GM23248 (cell line): ENCODE measurements at places on chromosomes 3 and 15. TPM values are rescaled to one million over a fixed set of nuclear protein-coding genes. Genes with fewer than 3 reads are reported as not detected.

Gene SERINC4
- polyA plus RNA-seq: not detected in 2 replicates

Gene ROPN1
- not detected in 2 replicates for polyA plus RNA-seq

Gene MAN2C1
- polyA plus RNA-seq: 47.6 and 53.0 TPM in 2 replicates

Gene CACNA2D2
- not detected in 2 replicates for polyA plus RNA-seq

Gene RLBP1
- not detected in 2 replicates for polyA plus RNA-seq

Gene ZNF148
- 46.8 and 50.3 TPM in 2 replicates for polyA plus RNA-seq

Gene EXOG
- polyA plus RNA-seq: 8.2 and 9.0 TPM in 2 replicates

Gene WWTR1
- 75.7 and 78.2 TPM in 2 replicates for polyA plus RNA-seq

Gene ROBO1
- 17.9 and 18.8 TPM in 2 replicates for polyA plus RNA-seq

Gene MESD
- 35.5 and 37.8 TPM in 2 replicates for polyA plus RNA-seq

Gene OR5K2
- not detected in 2 replicates for polyA plus RNA-seq

Gene NRROS
- not detected in 2 replicates for polyA plus RNA-seq

DNA sequence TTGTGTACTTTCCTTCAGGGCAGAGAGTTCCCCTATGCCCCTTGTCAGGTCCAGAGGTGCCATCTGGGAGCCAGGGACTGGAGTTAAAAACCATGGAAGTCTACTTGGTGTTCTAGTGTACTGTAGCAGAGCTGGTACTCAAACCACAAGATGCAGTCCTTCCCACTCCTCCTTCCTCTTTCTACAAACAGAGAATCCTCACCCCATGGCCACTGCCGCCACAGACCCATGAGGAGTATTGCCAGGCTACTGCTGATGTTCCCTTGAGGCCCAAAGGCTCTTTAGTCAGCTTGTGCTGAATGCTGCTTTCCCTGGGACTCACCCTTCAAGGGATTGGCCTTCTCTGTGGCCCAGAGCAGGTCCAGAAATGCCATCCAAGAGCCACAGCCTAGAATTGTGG, 229.2 kb upstream of the ZPLD1 start:
- no peak overlapping the region for H3K27ac ChIP-seq
- DNase-seq: no peak
- H3K4me3 ChIP-seq: no peak overlapping the region

GRCh38 chr3:10380906-10381305, 60.0 kb upstream of the SEC13 start:
- H3K27ac ChIP-seq: no peak overlapping the region
- H3K4me1 ChIP-seq: 0 out of 2 replicates have a peak, but pooled peaks cover 6% of the 10 kb centered on the region
- DNase-seq: peak; percentile 77
- 0 out of 2 replicates have a peak, but pooled peaks cover 9% of the 10 kb centered on the region for H3K27me3 ChIP-seq
- no peak overlapping the region for H3K4me3 ChIP-seq
- H3K36me3 ChIP-seq: no peaks in the 10 kb centered on the region

GRCh38 chr3:176075491-176075890, 1121.8 kb downstream of the TBL1XR1 start:
- DNase-seq: no peak
- H3K36me3 ChIP-seq: no peaks in the 10 kb centered on the region
- H3K4me1 ChIP-seq: peaks cover 8% of the 10 kb centered on the region; the same call in 1 of the 2 replicates
- H3K4me3 ChIP-seq: no peak overlapping the region
- no peak overlapping the region for H3K27ac ChIP-seq

DNA sequence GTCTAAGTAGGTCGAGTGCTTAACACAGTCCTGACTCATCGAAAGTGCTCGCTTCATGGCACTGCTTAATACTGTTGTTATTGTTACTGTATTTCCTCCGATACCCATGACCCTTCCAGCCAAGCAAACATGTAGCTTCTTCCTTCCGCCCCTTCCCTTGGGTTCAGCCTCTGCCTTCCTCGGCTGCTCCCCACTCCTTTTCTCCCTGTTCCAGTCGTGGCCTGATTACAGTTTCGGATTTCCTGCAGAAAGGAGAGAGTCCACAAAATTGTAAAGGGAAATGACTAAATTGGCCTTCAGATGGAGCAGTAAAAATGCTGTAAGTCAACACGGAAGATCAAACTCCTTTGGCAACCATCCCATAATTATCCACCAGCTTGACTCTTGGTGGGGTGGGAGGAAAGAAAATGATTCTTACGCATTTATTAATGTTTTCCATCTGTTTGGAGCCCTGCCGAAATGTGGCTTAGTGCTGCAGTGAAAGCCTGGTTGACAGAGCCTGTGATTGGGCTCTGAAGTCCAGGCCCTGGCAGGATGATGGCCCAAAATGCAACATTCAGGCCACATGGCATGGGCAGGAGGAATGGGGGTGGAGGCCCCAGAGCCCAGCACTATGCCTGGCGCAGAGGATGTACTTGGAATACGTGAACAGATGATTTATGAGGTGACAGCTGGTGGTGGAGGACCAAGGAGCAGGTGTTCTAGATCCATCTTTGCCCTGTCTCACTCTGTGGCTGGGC, 37.6 kb downstream of the FAM3D start:
- H3K27ac ChIP-seq: peak overlapping the region; percentile 77
- H3K36me3 ChIP-seq: no peaks in the 10 kb centered on the region
- peak; percentile 97 for DNase-seq
- H3K4me1 ChIP-seq: peaks cover 20% of the 10 kb centered on the region
- peak overlapping the region; percentile 56 for H3K4me3 ChIP-seq

DNA sequence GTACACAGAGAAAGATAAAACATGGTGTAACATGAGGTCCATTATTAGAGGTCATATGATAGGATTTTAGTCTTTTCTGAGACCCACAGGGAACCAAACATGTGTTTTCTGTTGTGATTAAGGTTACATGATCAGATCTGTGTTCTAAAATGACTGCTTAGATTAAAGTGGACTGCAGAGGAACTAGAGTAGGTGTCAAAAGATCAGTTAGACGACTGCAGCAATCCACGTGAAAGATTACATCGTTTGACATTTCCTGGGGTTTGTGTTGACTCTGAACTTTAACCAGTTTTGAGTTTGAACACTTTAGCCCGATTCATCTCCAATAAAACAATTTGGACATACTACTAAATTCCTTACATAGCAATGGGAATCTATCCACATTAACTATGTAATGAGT, 5.1 kb downstream of the MIX23 start:
- no peaks in the 10 kb centered on the region for H3K27me3 ChIP-seq
- no peak for DNase-seq
- H3K4me1 ChIP-seq: 0 out of 2 replicates have a peak, but pooled peaks cover 5% of the 10 kb centered on the region
- H3K4me3 ChIP-seq: no peak overlapping the region
- H3K36me3 ChIP-seq: no peaks in the 10 kb centered on the region

DNA sequence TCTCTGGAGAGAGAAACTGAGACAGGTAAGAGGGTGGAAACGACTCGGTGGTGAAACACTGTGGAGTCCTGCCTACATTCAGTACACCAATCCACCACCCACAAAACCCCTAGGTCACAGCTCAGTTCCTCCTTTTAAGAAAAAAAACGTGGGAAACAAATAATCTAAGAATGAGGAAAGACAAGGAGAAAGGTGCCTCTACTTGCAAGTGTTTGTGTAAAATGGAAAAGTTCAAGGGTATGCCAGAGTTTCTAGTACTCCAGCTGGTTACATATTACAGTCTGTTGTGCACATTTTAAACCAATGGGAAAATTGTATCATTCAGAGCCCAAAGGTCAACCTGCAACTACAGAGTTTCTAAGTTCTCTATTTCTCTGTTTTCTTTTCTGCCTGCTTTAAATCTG, 32.2 kb downstream of the HGD start:
- H3K4me1 ChIP-seq: peaks cover 25% of the 10 kb centered on the region
- H3K36me3 ChIP-seq: no peaks in the 10 kb centered on the region
- DNase-seq: no peak
- no peaks in the 10 kb centered on the region for H3K27me3 ChIP-seq
- H3K27ac ChIP-seq: no peak overlapping the region
- H3K4me3 ChIP-seq: no peak overlapping the region

GRCh38 chr15:48983300-48983699, 19.6 kb upstream of the SHC4 start:
- no peak overlapping the region for H3K4me3 ChIP-seq
- H3K4me1 ChIP-seq: peaks cover 20% of the 10 kb centered on the region
- no peak for DNase-seq

GRCh38 chr15:63603516-63603915, 6.3 kb downstream of the FBXL22 start:
- H3K4me1 ChIP-seq: peaks cover 11% of the 10 kb centered on the region
- no peak overlapping the region for H3K4me3 ChIP-seq
- no peak overlapping the region for H3K27ac ChIP-seq
- DNase-seq: no peak
- H3K27me3 ChIP-seq: no peaks in the 10 kb centered on the region

DNA sequence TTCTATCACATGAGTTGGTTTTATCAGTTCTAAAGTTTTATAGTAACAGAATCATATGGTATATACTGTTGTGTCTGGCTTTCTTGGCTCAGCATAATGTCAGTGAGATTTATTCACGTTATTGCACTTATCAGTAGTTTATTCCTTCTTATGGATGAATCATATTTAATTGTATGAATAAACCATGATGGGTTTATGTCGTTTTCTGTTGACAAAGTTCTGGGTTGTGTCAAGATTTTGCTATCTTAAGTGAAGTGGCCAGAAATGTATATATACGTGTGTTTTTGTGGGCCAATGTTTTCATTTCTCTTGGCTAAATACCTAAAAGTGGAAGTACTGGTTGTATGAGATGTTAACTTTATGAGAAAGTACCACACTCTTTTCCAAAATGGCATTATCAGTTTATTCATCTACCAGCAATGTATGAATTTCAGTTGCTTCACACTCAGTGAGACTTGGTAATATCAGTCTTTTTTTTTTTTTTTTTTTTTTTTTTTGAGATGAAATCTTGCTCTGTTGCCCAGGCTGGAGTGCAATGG, 112.4 kb upstream of the DCBLD2 start:
- H3K4me1 ChIP-seq: no peaks in the 10 kb centered on the region
- no peaks in the 10 kb centered on the region for H3K27me3 ChIP-seq
- no peak for DNase-seq

DNA sequence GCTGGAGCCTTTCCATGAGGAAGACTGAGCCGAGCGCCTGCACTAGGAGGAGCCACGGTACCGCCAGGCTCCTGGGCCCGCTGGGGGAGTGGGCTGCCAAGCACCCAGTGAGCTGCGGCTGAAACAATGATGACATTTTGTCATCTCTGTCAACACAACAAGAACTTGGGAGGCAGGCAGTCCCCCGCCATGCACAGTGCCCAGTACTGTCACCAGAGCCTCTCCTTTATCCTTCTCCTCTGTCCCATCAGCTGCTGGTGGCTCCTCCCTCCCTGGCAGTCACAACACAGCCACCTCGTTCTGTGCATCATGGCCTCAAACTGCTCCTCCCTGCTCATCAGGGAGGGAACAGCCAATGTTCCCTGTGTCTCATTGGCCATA, 34.0 kb upstream of the PCSK6 start:
- no peak for DNase-seq
- no peaks in the 10 kb centered on the region for H3K4me1 ChIP-seq
- H3K27ac ChIP-seq: no peak overlapping the region
- peaks cover 23% of the 10 kb centered on the region; the same call in 1 of the 2 replicates for H3K27me3 ChIP-seq
- H3K36me3 ChIP-seq: no peaks in the 10 kb centered on the region

GRCh38 chr15:88990185-88990679, 77.1 kb upstream of the MFGE8 start:
- 0 out of 2 replicates have a peak, but pooled peaks cover 2% of the 10 kb centered on the region for H3K27me3 ChIP-seq
- no peak for DNase-seq
- peak overlapping the region; percentile 49 for H3K27ac ChIP-seq
- no peaks in the 10 kb centered on the region for H3K36me3 ChIP-seq
- peak overlapping the region; percentile 45 for H3K4me3 ChIP-seq
- peaks cover 41% of the 10 kb centered on the region for H3K4me1 ChIP-seq

DNA sequence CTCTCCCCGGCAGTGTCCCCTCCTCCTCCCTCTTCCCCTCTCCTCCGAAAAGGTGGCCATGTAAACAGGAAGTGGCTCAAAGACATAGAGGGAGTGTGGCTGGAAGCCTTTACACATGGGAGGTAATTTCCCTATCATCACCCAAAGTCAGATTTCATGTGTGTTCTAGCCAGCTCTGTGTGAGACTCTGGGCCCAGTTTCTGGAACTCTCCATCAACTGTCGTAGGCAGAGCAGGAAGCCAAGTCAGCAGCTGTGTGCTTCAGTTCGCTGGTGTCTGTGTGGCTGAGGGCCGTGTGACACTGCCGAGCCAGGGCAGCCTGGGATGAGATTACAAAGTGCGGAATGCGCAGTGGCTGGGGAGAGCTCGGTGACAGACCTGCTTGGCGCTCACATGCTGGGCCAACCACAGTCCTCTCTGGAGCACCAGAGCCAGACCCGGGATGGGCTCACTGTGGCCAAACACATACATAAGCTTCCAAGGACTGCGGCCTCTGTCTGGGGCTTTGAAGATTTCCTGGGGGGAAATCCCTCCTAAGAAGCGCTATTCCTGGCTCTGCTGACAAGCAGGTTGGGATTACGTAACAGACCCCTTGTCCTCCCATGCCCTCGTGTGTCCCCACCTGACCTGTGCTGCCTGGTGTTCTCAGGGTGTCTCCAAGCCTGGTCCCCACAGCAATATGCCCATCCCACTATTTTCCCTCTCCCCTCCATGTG, 50.7 kb downstream of the UMPS start:
- peak overlapping the region; percentile 15; the same call in 1 of the 2 replicates for H3K4me3 ChIP-seq
- H3K27me3 ChIP-seq: no peaks in the 10 kb centered on the region
- no peaks in the 10 kb centered on the region for H3K36me3 ChIP-seq
- peak; percentile 82 for DNase-seq
- H3K4me1 ChIP-seq: peaks cover 27% of the 10 kb centered on the region

DNA sequence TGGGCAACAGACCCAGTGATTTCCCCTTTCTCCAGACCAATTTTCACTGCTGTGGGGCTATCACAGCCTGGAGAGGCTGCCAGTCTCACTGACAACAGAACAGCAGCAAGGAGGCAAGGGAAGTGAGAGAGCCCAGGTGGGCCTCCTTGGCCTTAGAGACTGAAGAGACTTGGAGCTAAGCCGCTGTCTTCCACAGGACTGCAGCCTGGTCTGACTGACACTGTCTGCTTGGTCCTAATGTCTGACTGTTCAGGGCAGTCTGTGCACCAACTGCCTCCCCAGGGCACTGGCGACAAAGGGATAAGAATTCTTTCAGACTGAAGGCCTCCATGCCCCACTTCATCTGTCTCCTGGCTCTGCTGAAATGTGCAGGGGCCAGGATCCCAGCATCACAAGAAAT, 11.5 kb downstream of the POMGNT2 start:
- H3K27ac ChIP-seq: no peak overlapping the region
- H3K36me3 ChIP-seq: no peaks in the 10 kb centered on the region
- no peak overlapping the region for H3K4me3 ChIP-seq
- no peaks in the 10 kb centered on the region for H3K27me3 ChIP-seq
- DNase-seq: no peak
- no peaks in the 10 kb centered on the region for H3K4me1 ChIP-seq

DNA sequence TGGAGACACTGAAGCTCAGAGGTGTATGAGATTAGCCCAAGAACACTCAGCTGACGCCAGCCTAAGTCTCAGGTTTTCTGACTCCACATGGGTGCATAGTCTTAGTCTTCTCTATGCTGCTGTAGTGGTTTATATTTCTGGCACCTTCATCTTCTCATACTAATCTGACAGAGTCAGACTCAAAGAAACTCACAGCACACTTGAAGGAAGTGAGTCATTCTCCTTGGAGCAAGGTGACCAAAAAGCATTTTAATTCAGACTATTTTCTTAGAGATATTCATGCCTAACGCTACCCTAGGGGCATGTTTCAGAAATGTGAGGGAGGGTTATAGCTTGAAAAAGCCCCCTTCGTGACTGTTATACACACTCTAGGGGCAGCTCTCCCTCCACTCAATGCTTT, 775.3 kb upstream of the ARPP21 start:
- DNase-seq: no peak
- H3K4me1 ChIP-seq: no peaks in the 10 kb centered on the region
- no peak overlapping the region for H3K27ac ChIP-seq
- H3K36me3 ChIP-seq: no peaks in the 10 kb centered on the region

GRCh38 chr15:70412794-70413193, 315.1 kb upstream of the TLE3 start:
- peaks cover 8% of the 10 kb centered on the region for H3K27me3 ChIP-seq
- H3K27ac ChIP-seq: no peak overlapping the region
- no peak overlapping the region for H3K4me3 ChIP-seq
- H3K36me3 ChIP-seq: no peaks in the 10 kb centered on the region

- H3K4me3 ChIP-seq: 0 out of 2 replicates have a peak overlapping the region, but pooled peaks have one; percentile 25
- H3K4me1 ChIP-seq: peaks cover 9% of the 10 kb centered on the region
- H3K36me3 ChIP-seq: no peaks in the 10 kb centered on the region
- peak overlapping the region; percentile 48 for H3K27ac ChIP-seq
These were observed 276.9 kb upstream of the IL12A start for GRCh38 chr3:159711560-159712333.
